T-helper 22 cell (primary cell): ENCODE measurements at places on chromosomes 2 and 18.

DNA sequence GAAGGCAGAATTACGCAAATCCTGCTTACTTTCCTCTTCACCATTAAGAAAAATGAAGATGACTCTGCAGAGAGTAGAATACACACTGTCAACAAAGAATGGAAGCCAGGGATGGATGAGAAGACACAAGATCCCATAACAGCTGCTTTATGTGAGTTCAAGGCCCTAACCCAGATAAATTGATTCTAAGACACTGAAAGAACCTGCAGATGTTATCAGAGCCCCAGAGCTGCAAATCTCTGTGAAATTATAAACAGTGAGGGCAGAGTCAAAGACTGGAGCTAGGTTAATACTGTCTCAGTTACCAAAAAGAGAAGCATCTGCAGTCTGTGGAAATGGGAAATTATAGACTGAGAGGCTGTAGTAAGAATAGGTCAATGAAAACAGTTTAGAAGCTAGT, 320.1 kb upstream of the PKDCC start:
- DNase-seq: no peak

GRCh38 chr18:76672627-76673026, 149.7 kb upstream of the ZNF236 start:
- no peak for DNase-seq

DNA sequence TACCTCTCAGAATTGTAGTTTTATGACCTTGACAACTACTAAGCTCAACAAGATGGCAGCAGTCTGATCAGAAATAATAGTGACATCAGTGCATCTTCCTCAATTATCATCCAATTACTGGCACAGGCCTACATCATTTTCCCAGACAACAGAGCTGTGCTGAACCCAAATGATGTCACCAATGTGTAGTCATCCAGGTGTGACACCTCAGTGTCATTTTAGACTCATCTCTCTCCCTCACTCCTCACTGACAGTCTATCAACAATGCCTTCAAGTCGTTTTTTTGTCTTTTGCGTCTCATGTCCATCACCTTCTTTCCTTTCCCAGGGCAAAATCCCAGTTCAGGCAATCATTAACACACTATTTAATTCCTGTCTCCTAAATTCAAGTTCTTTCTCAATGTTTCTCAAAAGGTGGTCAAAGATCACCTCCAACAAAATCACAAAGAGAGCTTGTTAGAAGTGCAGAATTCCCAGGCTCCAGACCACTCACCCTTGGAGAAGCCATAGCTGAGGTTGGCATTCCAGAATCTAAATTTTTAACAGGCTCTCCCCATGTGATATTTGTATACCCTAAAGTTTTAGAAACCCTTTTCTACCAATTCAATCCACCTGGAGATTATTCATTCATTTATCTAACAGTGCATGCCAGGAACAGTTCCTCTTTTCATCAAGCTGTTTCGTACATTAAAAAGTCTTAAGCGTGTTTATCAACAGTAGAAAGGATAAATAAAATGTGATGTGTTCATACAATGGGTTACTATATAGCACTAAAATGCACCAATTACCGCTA, 125.3 kb upstream of the KLF7 start:
- no peak for DNase-seq

DNA sequence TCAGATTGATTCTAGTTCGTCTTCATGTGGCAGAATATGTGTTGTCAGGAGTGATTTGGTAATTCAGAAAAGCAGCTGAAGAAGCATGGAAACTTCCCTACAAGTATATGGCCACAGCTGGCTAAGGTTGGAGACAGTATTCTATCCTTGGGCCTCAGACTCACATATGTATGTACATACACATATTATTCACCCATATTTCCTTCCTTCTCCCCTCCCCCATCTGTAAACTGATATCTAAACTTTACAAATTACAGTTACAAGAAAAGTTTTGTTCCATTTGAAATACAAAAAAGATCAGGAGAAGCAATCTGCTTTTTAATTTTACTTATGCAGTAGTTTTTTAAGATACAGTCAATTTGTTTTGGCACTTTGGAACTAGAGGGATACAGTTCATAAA, 3.1 kb downstream of the SP3 start:
- no peak for DNase-seq

GRCh38 chr2:227774011-227774624, 28.4 kb downstream of the SCYGR8 start:
- no peak for DNase-seq

- DNase-seq: no peak
Observed at GRCh38 chr2:203261326-203262159, 22.7 kb downstream of the CYP20A1 start.

GRCh38 chr2:178277741-178278197, 83.5 kb downstream of the OSBPL6 start:
- DNase-seq: no peak

- no peak for DNase-seq
Observed at GRCh38 chr2:241050624-241051577, 51.2 kb downstream of the MTERF4 start.

DNA sequence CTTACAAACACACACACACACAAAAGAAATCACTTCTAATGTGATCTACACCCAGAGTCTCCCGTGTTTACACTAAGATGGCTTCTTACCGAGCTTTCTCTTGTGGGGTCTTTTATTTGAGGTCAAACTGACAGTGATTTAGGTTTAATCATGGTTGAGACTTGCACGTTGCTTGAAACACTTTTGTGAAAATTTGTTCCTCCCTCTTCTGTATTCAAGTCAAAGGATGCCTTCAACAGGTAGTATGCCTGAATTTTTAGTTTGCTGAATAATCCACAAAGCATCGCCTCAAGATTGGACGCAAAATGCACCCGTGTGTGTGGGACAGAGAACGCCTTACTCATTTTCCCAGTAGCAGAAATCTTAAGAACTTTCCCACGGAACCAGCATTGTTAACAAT, 4.0 kb upstream of the ZNF516 start:
- DNase-seq: no peak

DNA sequence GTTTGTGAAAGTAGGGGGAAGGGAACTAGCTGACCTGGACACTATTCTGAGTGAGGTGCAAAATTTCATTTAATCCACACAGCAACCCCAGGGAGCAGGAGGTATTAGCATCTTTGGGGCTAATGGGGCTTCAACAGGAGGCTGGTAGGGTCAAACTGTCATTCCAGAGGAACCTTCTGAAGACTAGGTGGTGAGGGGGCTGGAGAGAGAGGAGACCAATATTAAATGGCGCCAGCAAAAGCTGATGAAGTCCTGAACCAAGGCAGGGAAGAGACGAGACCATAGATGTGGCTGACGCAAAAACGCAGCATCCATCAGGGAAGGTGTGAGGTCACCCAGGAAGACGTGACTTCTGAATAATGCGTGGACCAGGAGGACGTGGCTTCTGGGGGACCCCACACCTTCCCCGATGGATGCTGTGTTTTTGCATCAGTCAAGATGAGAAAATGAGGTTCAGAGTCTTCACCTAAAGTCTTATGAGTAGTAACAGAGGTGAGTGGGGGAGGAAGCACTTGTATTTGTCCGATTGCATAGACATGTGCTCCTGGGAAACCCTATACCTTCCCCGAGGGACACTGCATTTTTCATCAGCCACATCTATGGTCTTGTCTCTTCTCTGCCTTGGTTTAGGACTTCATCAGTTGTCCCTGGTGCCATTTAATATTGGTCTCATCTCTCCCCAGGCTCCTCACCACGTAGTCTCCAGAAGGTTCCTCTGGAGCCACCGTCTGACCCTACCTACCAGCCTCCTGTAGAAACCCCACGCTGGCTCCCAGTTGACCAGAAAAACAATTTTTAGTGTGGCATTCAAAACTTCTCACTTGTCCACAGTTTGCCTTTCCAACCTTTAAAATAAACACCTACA, 188.6 kb downstream of the MYCN start:
- no peak for DNase-seq

DNA sequence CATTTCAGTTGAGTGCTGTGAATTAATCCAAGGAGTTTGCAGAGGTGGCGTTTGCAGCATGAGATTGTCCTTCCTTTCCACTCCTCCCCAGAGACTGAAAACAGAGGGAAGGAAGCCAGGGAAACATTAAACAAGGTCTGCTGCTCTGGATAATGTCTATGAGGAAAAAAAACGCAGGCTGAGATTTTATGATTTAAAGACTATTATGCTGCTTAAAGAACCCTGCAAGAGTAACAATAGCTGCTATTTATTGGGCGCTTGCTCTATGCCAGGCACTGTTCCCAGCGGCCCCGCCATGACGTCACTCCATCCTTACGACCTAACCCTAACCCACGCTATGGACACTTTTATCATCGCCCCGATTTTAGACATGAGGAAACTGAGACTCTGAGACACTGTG, 222.4 kb downstream of the BCL2 start:
- DNase-seq: no peak

DNA sequence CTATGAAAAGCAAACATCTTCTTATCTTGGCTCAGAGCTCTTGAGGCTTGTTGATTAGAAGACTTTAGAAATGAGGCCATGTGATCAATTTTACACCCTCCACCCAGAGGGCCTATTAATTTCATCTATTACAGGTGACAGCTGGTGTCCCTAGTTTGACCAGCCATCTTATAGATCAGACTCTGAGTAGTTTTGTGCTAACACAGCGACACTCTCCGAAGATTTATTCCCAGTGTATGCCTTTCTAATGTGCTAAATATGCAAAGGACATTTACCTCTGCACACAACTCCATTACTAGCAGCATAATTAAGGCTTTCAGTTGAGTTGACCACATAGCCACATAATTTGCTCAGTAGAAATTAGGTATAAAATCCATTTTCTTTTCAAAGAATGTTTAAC, 2.6 kb upstream of the RFX8 start:
- no peak for DNase-seq

GRCh38 chr2:239938651-239939486, 86.3 kb downstream of the NDUFA10 start:
- DNase-seq: no peak

- no peak for DNase-seq
Observed at GRCh38 chr2:181304011-181304844, 153.0 kb upstream of the ITGA4 start.

- no peak for DNase-seq
Observed at GRCh38 chr2:106581755-106582147, 94.6 kb downstream of the CD8B2 start.

DNA sequence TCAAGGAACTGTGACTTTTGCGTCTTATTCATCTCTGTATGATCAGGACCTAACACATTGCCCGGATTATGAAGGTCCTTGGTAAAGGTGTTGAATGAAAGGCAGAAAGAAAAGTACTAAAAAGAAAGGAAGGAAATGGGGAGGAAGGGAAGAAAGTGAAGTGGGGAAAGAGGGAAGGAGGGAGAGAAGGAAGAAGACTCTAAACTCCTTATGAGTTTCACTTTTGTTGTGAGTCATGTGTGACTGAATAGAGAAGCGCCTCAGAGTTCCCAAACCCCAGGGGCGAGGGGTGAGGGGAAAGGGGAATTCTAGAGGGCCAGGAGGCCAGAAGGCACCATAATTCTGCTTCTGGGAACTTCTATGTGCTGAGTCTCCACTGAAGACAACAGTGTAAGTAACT, 30.9 kb upstream of the OSBPL6 start:
- no peak for DNase-seq

- no peak for DNase-seq
Observed at GRCh38 chr2:212882626-212883025, 268.8 kb downstream of the IKZF2 start.

GRCh38 chr2:218615868-218616315, 8.2 kb downstream of the PLCD4 start:
- DNase-seq: no peak
